ENCODE measurements at places on chromosomes 7 and 10.

DNA sequence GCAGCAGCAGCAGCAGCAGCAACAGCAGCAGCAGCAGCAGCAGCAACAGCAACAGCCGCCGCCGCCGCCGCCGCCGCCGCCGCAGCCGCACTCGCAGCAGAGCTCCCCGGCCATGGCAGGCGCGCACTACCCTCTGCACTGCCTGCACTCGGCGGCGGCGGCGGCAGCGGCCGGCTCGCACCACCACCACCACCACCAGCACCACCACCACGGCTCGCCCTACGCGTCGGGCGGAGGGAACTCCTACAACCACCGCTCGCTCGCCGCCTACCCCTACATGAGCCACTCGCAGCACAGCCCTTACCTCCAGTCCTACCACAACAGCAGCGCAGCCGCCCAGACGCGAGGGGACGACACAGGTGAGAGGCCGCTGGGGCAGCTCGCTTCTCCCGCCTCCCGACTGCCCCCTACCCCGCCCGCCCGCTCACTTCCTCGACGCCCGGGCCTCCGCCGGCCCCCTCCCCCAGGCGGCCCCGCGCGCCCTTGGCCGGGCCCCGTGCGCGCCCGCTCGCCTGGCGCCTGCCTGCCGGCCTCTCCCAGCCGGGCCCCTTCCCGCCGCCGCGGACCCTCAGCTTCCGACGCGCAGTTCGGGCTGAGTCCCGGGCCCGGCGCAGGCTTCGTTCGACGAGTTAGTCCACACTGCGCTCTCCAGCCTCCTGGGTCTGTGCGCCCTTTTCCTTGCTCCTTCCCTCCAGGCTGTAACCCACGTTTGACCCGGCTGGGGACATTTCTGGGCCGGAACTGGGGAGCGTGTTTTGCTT is 882 bp downstream of the DLX6 start:
- no peak for DNase-seq

GRCh38 chr7:150567871-150568301 is 696 bp downstream of the GIMAP4 start:
- DNase-seq, result no peak

GRCh38 chr10:80205477-80206276 is at the start of gene ANXA11:
TSS of gene ANXA11 (minus strand) at chr10:80205537. CDS start at chr10:80172861, 32,676 bp downstream.
- DNase-seq, result no peak

- DNase-seq, result no peak
These were observed 141.6 kb upstream of the AKR1E2 start for GRCh38 chr10:4684434-4684833.

DNA sequence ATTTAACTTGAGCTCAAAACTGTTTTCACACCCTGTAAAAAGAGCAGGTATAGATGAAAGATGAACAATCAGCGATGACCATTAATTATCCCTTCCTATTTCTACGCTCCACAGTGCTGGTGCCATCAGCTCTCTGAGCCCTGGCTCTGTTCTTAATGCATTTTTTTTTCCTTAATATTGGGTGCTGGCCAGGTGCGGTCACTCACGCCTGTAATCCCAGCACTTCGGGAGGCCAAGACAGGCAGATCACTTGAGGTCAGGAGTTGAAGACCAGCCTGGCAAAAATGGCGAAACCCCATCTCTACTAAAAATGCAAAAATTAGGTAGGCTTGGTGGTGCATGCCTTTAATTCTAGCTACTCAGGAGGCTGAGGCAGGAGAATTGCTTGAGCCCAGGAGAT is 4.2 kb downstream of the STEAP4 start:
- no peak for DNase-seq

- no peak for DNase-seq
These were observed 4.7 kb downstream of the ZNF503 start for GRCh38 chr10:75396631-75397495.

- no peak for DNase-seq
These were observed 22.4 kb downstream of the TLL2 start for GRCh38 chr10:96491303-96491702.

DNA sequence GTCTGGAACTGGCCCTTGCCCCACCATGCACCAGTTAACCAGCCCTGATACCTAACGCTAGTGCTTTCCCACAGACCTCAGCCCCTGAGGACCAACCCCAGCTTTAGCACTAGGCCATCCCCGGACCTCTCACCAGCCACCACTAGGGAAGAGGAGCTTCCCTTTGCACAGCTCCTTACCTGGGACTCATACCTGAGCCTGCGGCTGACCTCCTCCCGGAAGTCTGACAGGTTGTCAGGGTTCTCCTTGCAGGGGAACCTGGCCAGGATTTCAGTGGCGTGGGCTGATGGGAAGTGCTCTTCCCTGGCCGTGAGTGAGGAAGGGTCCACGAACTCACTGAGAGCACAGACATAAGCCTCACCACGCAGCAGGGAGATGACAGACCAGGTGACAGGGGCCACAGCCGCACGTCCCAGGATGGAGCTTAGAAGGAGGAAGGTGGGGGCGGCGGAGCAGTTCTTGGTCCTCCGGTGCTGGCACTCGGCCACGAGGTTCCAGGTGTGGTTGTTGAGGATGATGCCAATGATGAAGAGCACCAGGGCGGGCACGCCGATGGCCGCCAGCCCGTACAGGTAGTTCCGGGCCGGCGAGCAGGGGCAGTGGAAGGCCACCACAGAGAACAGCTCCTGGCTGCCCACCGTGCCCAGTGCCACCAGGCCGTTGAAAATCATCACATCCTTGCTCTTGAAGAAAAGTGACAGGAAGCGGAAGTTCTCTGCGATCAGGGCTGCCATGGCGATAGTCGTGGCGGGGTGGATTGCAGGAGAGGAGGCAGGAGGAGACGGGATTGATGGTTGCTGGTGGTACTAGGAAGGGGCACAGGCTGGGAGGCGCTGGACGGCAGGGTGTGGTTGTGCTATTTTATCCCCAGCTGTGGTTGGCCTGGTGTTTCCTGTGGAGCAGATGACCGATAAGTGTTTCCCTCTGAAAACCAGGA is 2.7 kb downstream of the CALHM2 start:
- DNase-seq, result no peak

DNA sequence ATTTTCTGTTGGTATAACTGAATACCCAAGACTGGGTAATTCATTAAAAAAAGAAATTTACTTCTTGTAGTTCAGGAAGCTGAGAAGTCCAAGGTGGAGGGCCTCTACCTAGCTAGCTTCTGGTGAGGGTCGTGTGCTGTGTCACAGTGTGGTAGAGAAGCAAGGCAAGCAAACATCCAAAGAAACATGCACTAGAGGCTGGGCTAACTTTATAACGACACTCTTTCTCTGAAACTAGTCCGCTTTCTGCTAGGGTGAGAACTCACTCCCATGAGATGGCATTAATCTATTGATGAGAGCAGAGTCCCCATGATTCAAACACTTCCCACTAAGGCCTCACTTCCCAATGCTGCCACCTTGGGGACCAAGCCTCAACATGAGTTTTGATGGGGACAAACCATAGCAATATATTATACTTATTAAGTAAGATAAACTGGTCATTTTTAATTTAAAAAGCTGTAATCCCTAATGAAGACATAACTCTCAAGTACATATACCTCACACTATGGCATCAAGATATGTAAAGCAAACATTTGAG is 50.8 kb downstream of the PHYHIPL start:
- no peak for DNase-seq

GRCh38 chr7:88637795-88638194 is 121.7 kb upstream of the ZNF804B start:
- DNase-seq, result no peak

DNA sequence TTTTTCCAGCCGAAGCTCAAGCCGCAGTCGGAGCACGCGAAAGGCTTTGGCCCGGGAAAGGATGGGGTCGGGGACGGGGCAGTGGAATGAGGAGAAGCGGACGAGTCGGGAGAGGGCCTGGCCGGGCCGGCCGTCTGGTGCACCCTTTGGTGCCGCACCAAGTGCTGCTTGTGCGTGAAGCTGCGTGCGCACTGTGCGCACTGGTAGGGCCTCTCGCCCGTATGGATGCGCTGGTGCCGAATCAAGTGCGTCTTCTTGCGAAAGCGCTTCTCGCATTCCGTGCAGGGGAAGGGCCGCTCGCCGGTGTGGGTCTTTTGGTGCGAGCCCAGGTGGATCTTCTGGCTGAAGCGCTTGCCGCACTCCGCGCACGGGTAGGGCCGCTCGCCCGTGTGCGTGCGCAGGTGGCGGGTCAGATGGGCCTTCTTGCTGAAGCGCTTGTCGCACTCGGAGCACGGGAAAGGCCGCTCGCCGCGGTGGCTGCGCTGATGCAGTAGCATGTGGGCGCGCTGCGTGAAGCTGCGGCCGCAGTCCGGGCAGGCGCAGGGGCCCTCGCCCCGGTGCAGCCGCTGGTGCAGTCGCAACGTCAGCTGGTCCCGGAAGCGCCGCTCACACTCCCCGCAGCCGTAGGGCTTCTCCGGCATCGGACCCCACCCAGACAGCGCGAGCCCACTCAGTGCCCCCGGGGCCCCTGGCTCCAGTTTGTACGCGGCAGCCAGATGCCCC is 7.8 kb downstream of the ZNF467 start:
- no peak for DNase-seq

DNA sequence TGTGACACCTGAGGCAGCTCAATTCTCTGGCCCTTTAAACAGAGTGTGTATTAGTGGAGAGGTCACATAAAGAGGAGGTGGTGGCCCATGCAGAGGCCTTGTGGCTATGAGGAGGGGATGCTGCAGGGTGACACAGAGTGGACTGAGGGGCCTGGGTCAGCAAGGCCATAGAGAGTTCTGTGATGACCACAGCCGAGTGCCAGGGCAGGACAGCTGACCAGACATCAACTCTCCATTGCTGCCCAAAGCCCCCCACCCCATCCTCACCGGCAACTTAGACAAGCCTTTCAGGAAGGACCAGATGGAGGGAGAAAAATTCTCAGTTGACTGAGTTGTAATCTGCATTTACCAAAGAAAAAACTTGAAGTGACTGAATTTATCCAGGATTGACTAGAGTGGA is 378.1 kb downstream of the RPS24 start:
- no peak for DNase-seq

DNA sequence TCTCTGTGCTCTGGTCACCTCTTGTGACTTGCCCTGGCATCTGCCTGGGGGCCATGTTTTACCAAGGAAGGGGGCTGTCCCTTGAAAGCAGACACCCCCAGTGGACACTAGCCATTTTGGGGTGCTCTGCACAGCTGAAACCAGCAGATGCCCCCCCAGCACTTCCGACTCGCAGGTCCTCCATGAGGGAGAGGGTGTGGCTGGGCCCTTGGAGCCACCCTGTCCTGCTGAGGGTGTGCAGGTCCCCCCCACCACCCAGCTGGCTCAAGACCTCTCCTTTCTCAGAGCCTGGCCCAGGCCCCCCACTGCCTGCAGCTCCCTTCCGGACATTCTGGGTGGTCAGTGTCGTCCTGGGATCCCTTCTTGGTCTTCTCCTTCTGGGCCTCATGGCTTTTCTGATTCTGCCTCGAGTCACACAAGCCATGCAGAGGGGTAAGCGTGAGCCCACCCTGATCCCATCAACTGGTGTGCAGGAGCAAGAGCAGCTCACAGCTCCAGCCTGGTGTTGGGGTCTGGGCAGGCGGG is 12.3 kb downstream of the SCART1 start:
- DNase-seq, result no peak

GRCh38 chr7:126443951-126444350 is 808.8 kb downstream of the GRM8 start:
- no peak for DNase-seq

DNA sequence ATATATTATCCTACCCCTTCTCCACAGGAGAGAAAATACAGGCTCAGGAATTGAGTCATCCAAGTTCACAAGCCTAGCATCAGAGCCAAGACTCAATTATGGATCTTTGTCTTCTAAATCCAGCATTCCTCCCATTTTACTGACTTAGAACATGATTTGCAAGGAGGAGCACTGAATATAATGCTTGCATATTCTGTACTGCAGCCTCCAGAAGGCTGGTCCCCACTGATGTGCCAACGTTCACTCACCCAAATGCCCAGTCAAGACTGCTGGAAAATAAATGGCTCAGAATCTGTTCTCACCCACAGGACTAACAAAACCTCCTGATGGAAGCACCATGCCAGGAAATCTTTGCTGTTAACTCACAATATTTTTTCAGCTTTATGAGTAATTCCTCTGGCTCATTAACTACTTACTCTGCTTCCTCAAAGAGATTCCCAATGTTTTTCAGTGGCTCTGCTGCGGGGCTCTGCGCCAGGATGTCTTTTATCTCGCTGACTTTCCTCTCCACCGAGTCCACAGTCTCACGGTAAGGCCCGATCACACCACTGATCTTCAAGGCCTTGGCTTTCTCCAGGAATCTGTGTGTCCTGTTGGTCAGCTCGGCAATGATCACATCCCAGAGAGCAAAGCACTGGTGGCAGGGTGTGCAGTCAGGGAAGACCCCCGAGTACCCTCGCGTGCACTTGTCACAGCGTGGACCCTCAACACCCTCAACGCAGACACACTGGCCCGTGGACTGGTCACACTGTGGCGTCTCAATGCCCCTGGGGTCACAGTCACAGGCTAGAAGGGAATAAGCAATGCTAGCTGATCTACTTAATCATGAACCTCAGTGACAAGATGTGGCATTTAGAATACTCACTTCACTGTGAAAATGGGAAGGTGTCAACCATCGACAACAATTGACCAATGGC is 48.8 kb downstream of the DLD start:
- no peak for DNase-seq

- DNase-seq, result no peak
These were observed 129.9 kb downstream of the KBTBD2 start for GRCh38 chr7:32761451-32762205.

GRCh38 chr7:103474956-103475355 is 28.9 kb upstream of the SLC26A5 start:
- no peak for DNase-seq

All from bone marrow (tissue), 2 donors.